ENCODE measurements at places on chromosomes 2 and 18.
A peak's percentile ranks its signal among the peaks of the same experiment; 100 is the strongest.

GRCh38 chr2:204207866-204208265, 271.3 kb downstream of the ICOS start:
- no peaks in the 10 kb centered on the region for H3K36me3 ChIP-seq
- no peak overlapping the region for H3K27ac ChIP-seq
- H3K27me3 ChIP-seq, result no peaks in the 10 kb centered on the region

- H3K4me1 ChIP-seq, result peaks cover 19% of the 10 kb centered on the region
- H3K4me3 ChIP-seq, result peak overlapping the region; percentile 84
- DNase-seq, result peak; percentile 86
- no peaks in the 10 kb centered on the region for H3K36me3 ChIP-seq
- H3K27me3 ChIP-seq, result no peaks in the 10 kb centered on the region
- H3K27ac ChIP-seq, result peak overlapping the region; percentile 92
Observed at GRCh38 chr2:148645539-148646230, 1.1 kb downstream of the EPC2 start.

- no peaks in the 10 kb centered on the region for H3K27me3 ChIP-seq
- no peaks in the 10 kb centered on the region for H3K36me3 ChIP-seq
- H3K4me1 ChIP-seq, result no peaks in the 10 kb centered on the region
- no peak overlapping the region for H3K27ac ChIP-seq
- no peak overlapping the region for H3K4me3 ChIP-seq
Observed at GRCh38 chr2:151189125-151189524, 72.5 kb downstream of the RBM43 start.

DNA sequence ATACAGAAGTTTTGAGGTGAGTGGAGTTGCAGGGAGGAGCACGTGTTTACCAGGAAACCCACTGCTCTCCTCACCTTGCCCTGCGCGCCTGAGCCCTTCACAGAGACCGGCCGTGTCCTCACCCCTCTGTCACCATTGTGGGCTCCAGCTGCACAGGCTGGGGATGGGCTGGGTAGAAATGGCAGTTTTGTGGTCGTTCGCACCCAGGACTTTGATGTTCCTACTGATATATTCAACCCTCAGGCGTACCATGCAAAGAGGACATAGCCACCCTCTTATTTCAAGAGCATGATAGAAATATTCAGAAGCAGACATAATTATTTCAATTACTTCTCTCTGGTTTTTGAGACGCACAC, 78.2 kb downstream of the GBX2 start:
- DNase-seq, result no peak
- no peak overlapping the region for H3K4me3 ChIP-seq
- H3K36me3 ChIP-seq, result no peaks in the 10 kb centered on the region
- H3K27ac ChIP-seq, result no peak overlapping the region

GRCh38 chr2:10504370-10504993, 56.4 kb upstream of the ODC1 start:
- no peaks in the 10 kb centered on the region for H3K36me3 ChIP-seq
- no peak for DNase-seq
- no peak overlapping the region for H3K27ac ChIP-seq

GRCh38 chr2:216206041-216206703, 97.0 kb downstream of the XRCC5 start:
- H3K4me1 ChIP-seq, result no peaks in the 10 kb centered on the region
- H3K36me3 ChIP-seq, result peaks cover 81% of the 10 kb centered on the region
- H3K27ac ChIP-seq, result no peak overlapping the region
- DNase-seq, result no peak
- no peak overlapping the region for H3K4me3 ChIP-seq

DNA sequence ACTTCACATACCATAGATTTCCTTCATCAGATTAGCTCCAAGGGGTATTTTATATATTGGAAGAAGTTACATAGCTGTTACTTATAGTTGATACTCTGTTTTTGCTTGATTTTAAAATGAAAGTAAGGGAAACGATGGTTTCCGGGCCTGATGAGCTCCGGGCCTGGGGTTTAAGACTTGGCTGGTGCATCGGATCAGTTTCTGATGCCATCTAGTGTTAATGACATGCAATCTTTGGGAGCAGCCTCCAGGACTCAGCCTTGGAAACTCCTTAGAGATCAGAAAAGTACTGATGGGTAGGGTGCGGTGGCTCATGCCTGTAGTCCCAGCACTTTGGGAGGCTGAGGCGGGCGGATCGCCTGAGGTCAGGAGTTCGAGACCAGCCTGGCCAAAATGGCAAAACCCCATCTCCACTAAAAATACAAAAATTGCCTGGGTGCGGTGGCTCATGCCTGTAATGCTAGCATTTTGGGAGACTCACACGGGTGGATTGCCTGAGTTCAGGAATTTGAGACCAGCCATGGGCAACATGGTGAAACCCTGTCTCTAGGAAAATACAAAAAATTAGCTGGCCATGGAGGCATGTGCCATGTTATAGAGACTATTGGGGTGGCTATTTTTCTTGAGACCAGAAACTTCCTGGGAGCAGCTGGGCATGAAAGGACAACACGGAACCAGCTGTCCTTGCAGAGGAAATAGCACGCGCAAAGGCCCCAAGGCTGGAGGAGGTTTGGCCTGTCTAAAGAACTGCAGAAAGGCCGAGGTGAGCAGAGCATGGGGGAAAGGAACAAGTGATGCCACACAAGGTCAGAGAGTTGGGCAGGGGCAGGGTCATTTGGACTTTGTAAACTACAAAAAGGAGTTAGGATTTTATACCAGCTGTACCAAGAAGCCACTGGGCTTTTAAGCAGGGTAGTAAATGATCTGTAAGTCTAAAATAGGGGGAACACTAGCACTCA, 46.9 kb upstream of the CNOT11 start:
- no peaks in the 10 kb centered on the region for H3K27me3 ChIP-seq
- peak; percentile 54 for DNase-seq
- H3K27ac ChIP-seq, result no peak overlapping the region
- no peaks in the 10 kb centered on the region for H3K4me1 ChIP-seq
- no peaks in the 10 kb centered on the region for H3K36me3 ChIP-seq
- H3K4me3 ChIP-seq, result no peak overlapping the region

DNA sequence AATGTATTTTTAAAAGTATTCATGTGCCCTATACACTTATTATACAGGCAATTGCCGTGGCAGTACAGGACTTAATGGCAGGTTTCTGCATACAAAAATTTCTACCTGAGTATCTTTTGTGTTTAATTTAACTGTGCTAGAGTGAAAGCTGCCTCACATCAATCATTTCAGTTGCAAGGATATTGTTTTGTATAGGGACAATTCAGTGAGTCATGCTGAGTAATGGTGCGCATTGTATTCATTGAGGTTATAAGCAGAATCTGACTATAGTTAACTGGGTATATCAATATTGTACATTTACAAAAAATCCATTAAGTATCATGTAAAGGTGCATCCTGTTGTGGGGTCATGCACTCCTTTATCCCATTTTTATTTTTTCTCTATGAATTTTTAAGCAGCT, 121.5 kb downstream of the GCA start:
- H3K4me3 ChIP-seq, result no peak overlapping the region
- H3K4me1 ChIP-seq, result no peaks in the 10 kb centered on the region
- no peak for DNase-seq
- no peak overlapping the region for H3K27ac ChIP-seq
- no peaks in the 10 kb centered on the region for H3K27me3 ChIP-seq
- H3K36me3 ChIP-seq, result no peaks in the 10 kb centered on the region

GRCh38 chr18:33580546-33580945, 2.5 kb downstream of the ASXL3 start:
- peaks cover 14% of the 10 kb centered on the region for H3K4me1 ChIP-seq
- no peaks in the 10 kb centered on the region for H3K36me3 ChIP-seq
- H3K27ac ChIP-seq, result no peak overlapping the region
- H3K4me3 ChIP-seq, result no peak overlapping the region

GRCh38 chr2:192070099-192070498, 124.6 kb downstream of the TMEFF2 start:
- H3K36me3 ChIP-seq, result no peaks in the 10 kb centered on the region
- H3K27ac ChIP-seq, result no peak overlapping the region

- H3K36me3 ChIP-seq, result no peaks in the 10 kb centered on the region
- H3K27ac ChIP-seq, result no peak overlapping the region
- DNase-seq, result no peak
- no peaks in the 10 kb centered on the region for H3K27me3 ChIP-seq
- no peaks in the 10 kb centered on the region for H3K4me1 ChIP-seq
Observed at GRCh38 chr18:57767259-57768050, 35.7 kb downstream of the ATP8B1 start.

DNA sequence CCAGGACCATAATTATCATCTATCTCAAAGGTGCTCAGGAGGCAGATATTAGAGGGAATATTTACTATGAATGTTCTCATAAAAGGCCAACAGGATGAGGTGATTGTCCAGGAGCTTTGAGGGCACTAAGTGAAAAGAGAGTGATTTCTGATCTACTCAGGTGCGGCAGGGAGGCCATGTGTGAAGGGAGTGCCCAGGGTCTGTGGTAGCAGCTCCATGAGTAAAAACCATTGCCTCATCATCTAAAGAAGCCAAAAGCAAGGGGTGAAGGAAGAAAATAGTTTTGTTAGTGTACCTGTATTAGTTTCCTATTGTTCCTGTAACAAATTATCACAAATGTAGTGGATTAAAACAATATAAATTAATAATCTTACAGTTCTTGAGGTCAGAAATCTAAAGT, 22.5 kb downstream of the RND3 start:
- no peak overlapping the region for H3K4me3 ChIP-seq
- DNase-seq, result no peak
- no peaks in the 10 kb centered on the region for H3K4me1 ChIP-seq
- H3K27me3 ChIP-seq, result no peaks in the 10 kb centered on the region
- no peaks in the 10 kb centered on the region for H3K36me3 ChIP-seq

GRCh38 chr2:37711831-37712230, 40.4 kb upstream of the CDC42EP3 start:
- peaks cover 34% of the 10 kb centered on the region for H3K4me1 ChIP-seq
- H3K27ac ChIP-seq, result no peak overlapping the region
- no peaks in the 10 kb centered on the region for H3K36me3 ChIP-seq
- no peak overlapping the region for H3K4me3 ChIP-seq
- H3K27me3 ChIP-seq, result no peaks in the 10 kb centered on the region

DNA sequence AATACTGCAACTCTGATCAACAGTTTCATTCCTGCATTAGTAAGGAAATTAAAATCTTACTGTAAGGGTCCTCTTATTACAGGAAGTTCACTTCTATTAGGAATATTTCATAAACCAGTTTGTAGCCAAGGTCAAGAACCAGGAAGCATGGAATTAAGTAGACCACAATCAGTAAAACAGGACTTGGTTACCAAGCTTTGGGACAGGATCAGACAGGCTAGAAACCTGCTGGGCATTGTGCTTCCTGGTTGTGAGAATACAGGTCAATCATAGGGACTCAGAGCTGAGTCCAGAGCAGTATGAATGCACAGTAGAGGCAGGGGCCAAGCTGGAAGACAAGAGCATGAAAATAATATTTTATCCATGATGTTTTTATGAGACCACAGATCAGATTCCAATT, 248.0 kb downstream of the IKZF2 start:
- H3K4me3 ChIP-seq, result no peak overlapping the region
- H3K27ac ChIP-seq, result no peak overlapping the region
- no peak for DNase-seq
- H3K36me3 ChIP-seq, result no peaks in the 10 kb centered on the region

DNA sequence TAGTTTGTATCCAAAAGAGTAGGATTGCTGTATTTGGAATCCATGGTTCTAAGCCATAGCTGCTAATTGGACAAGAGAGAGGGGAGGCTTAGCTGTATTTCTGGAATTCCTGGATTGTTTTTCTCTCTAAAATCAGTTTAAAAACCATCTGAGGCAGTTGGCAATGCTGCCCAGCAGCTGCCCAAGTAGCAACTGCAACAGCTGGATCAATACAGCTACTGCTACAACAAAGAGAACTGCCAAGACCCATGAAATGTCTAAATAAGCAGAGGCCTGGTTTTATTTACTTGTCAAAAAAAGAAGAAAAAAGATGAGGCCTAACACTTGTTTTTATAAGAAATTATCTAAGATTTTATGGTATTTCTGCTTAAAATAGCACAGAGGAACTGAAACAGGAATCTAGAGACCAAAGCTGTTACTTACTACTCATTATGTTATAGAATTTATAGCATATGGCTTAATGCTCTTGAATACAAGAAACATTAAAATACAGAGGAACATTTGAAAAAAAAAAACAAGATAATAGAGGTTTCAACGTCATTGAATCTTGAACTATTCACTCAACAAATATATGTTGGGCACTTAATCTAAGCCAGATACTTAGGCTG, 39.1 kb downstream of the TMEFF2 start:
- no peak overlapping the region for H3K4me3 ChIP-seq
- H3K27ac ChIP-seq, result no peak overlapping the region
- H3K36me3 ChIP-seq, result no peaks in the 10 kb centered on the region

DNA sequence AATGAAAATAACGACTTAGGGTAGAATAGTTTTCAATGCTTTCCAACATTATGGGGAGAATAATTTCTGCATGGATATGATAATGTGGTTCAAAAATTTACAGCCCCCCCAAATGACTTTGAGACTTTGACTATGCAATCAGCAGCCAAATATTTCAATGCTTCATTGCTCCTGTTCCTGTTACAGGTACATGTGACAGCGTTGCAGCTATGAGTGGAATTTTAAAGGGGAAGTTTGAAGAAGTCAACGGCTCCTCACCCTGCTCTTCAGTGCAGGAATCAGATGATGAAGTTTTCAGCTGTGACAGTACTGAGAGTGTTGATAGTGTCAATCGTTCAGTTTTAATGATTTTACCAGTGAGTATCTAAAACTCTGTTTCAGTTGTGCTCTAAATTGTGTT, 25.1 kb downstream of the CSRNP3 start:
- H3K4me3 ChIP-seq, result no peak overlapping the region
- H3K4me1 ChIP-seq, result no peaks in the 10 kb centered on the region
- H3K27me3 ChIP-seq, result no peaks in the 10 kb centered on the region
- no peak for DNase-seq
- H3K36me3 ChIP-seq, result no peaks in the 10 kb centered on the region

GRCh38 chr2:58957188-58957840, 716.2 kb upstream of the FANCL start:
- H3K27me3 ChIP-seq, result no peaks in the 10 kb centered on the region
- no peak for DNase-seq
- H3K27ac ChIP-seq, result no peak overlapping the region
- no peak overlapping the region for H3K4me3 ChIP-seq

DNA sequence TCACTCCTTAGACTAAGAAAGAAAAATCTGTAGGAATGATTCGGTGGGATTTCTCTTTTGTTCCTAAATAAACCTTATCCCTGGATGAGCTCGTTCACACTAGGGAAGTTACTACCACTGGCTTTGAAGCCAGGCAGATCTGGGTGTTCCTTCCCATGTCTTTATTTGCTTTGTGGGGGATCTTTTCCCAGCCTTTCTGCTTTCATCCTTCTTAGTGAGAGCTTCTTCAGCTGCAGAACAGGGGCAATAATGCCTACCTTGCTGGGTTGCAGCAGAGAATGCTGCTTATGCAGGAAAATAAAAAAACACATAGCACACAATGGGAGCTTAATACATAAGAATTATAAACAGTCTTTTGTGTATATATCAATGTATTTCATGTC, 292.1 kb downstream of the SOX11 start:
- DNase-seq, result no peak
- H3K4me3 ChIP-seq, result no peak overlapping the region
- H3K27ac ChIP-seq, result no peak overlapping the region
- H3K4me1 ChIP-seq, result no peaks in the 10 kb centered on the region
- H3K27me3 ChIP-seq, result no peaks in the 10 kb centered on the region

- H3K36me3 ChIP-seq, result no peaks in the 10 kb centered on the region
- no peak for DNase-seq
- no peaks in the 10 kb centered on the region for H3K4me1 ChIP-seq
Observed at GRCh38 chr2:66962716-66963115, 434.4 kb upstream of the ETAA1 start.

GRCh38 chr2:17538022-17538843, 2.3 kb upstream of the VSNL1 start:
- H3K27me3 ChIP-seq, result peaks cover 42% of the 10 kb centered on the region
- no peak for DNase-seq
- H3K27ac ChIP-seq, result no peak overlapping the region
- peaks cover 17% of the 10 kb centered on the region for H3K4me1 ChIP-seq

Data from B cell (primary cell).